CD4-positive, CD25-positive, alpha-beta regulatory T cell (primary cell): ENCODE measurements at places on chromosomes 4 and X.

DNA sequence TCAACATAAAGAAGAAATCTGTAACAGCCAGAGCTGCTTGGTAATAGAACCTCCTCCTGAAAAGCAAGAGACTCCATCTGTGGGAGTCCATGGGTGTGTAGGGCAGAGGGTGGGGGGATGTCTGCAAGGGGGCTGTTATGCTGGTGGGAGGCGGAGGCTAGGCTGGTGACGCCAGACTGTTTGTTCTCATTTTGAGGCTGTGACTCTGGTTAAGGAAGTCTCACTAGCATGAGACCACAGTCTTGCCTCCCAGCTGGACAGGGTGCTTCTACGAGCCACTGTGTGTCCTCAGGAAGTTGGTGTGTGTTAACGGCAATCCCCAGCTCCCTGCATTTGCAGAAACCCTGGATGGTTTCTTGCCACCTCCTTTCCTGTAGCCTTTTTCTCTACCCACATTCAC, 79.8 kb downstream of the NSUN7 start:
- no peak for DNase-seq
- no peaks in the 10 kb centered on the region for H3K27me3 ChIP-seq
- no peak overlapping the region for H3K4me3 ChIP-seq
- H3K27ac ChIP-seq: no peak overlapping the region

GRCh38 chr4:72457158-72457557, 111.9 kb downstream of the ADAMTS3 start:
- no peaks in the 10 kb centered on the region for H3K4me1 ChIP-seq
- no peak overlapping the region for H3K4me3 ChIP-seq
- H3K36me3 ChIP-seq: no peaks in the 10 kb centered on the region

GRCh38 chrX:3763111-3763510, 49.7 kb upstream of the PRKX start:
- DNase-seq: no peak
- H3K27me3 ChIP-seq: no peaks in the 10 kb centered on the region
- no peak overlapping the region for H3K27ac ChIP-seq
- no peaks in the 10 kb centered on the region for H3K4me1 ChIP-seq

- H3K27me3 ChIP-seq: peaks cover 52% of the 10 kb centered on the region
- DNase-seq: no peak
- no peak overlapping the region for H3K27ac ChIP-seq
- H3K4me1 ChIP-seq: peaks cover 28% of the 10 kb centered on the region
- no peaks in the 10 kb centered on the region for H3K36me3 ChIP-seq
These were observed 6.5 kb downstream of the NEUROG2 start for GRCh38 chr4:112509243-112510141.

DNA sequence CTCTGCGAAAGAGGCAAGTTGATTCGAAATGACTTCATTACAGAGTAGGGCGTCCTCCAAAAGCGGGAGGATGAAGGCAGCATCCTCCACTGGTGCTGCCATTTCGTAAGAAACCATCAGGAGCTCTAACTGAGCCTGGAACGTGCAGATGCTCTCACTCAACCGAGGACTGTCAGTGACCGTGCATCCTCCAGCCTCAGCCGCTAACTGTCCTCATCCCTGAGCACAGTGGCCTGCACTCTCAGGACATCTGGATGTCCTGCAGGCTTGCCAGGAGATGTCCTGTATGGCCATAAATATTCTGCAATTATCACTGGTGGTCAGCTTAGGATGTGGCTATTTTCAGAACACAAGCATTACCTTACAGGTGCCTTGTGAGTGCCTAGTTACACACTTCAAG, 107.1 kb upstream of the ADRA2C start:
- H3K27me3 ChIP-seq: no peaks in the 10 kb centered on the region
- DNase-seq: no peak
- H3K27ac ChIP-seq: no peak overlapping the region
- no peak overlapping the region for H3K4me3 ChIP-seq
- H3K36me3 ChIP-seq: no peaks in the 10 kb centered on the region

- DNase-seq: no peak
- no peaks in the 10 kb centered on the region for H3K27me3 ChIP-seq
- H3K4me3 ChIP-seq: no peak overlapping the region
These were observed 44.3 kb upstream of the DCLK2 start for GRCh38 chr4:150033901-150034300.

DNA sequence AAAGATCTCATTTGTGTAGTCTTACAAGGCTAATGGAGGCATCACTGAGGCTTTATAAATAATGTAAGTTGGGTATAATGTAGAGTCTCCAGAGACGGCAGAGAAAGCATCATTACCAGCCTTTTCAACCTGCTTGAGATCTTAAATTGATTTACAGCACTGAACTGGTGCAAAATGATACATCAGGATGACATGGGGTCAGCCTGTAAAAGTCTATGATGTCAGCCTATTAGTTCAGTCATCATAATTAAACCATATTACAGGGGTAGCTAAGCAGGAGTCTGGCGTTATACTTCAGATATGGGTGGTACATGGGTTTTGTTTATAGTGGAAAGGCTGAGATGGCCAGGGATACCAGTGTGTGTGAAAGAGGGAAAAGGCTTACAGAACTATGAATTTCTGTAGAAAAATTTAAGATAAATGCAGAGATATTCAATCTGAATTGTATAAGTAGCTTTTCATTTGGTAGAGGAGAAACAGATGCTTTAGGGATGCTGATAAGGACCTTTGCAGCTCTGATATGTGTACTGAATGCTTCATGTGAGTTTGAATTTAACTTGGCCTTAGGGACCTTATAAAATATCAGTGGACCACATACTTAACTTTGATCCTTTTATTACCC, 2.7 kb downstream of the SMAD1 start:
- H3K4me3 ChIP-seq: no peak overlapping the region
- no peak for DNase-seq
- H3K36me3 ChIP-seq: no peaks in the 10 kb centered on the region
- H3K27me3 ChIP-seq: peaks cover 33% of the 10 kb centered on the region

GRCh38 chr4:7112656-7113055, 44.8 kb upstream of the GRPEL1 start:
- H3K4me3 ChIP-seq: no peak overlapping the region
- no peaks in the 10 kb centered on the region for H3K4me1 ChIP-seq
- no peak for DNase-seq
- no peaks in the 10 kb centered on the region for H3K36me3 ChIP-seq
- H3K27me3 ChIP-seq: no peaks in the 10 kb centered on the region

GRCh38 chrX:69229436-69229835, 64.2 kb upstream of the PJA1 start:
- DNase-seq: no peak
- H3K36me3 ChIP-seq: no peaks in the 10 kb centered on the region
- H3K27ac ChIP-seq: no peak overlapping the region
- no peaks in the 10 kb centered on the region for H3K4me1 ChIP-seq
- no peaks in the 10 kb centered on the region for H3K27me3 ChIP-seq
- no peak overlapping the region for H3K4me3 ChIP-seq

- no peak overlapping the region for H3K4me3 ChIP-seq
- DNase-seq: no peak
- H3K36me3 ChIP-seq: no peaks in the 10 kb centered on the region
- no peaks in the 10 kb centered on the region for H3K4me1 ChIP-seq
These were observed 14.3 kb downstream of the SLC10A6 start for GRCh38 chr4:86834901-86835300.

GRCh38 chr4:111631215-111631999, 513.8 kb upstream of the FAM241A start:
- no peak for DNase-seq
- H3K27me3 ChIP-seq: no peaks in the 10 kb centered on the region
- H3K4me1 ChIP-seq: no peaks in the 10 kb centered on the region
- no peaks in the 10 kb centered on the region for H3K36me3 ChIP-seq
- no peak overlapping the region for H3K27ac ChIP-seq

DNA sequence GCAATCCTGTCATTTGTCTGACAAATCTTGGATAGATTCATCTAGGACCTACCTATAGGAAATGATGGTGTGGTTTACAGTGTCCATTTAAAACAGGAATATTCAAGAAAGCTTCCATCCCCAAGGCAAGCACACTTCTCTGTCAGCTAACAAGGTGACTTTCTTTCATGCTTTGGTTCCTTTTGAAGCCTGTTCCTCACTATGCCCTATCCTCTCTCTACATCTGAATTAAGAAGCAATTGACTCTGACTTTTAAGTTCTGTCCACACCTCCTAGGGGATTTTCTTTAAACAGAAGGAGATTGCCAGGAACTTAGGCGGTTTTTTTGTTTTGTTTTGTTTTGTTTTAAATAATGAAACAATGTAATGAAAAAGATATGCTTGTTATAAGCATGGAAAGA, 1181.4 kb upstream of the TENM3 start:
- H3K36me3 ChIP-seq: no peaks in the 10 kb centered on the region
- H3K27me3 ChIP-seq: no peaks in the 10 kb centered on the region
- DNase-seq: no peak
- no peaks in the 10 kb centered on the region for H3K4me1 ChIP-seq
- H3K4me3 ChIP-seq: no peak overlapping the region
- H3K27ac ChIP-seq: no peak overlapping the region

- no peaks in the 10 kb centered on the region for H3K27me3 ChIP-seq
- no peaks in the 10 kb centered on the region for H3K36me3 ChIP-seq
- H3K4me1 ChIP-seq: no peaks in the 10 kb centered on the region
These were observed 36.0 kb upstream of the CBR4 start for GRCh38 chr4:169045862-169046584.

DNA sequence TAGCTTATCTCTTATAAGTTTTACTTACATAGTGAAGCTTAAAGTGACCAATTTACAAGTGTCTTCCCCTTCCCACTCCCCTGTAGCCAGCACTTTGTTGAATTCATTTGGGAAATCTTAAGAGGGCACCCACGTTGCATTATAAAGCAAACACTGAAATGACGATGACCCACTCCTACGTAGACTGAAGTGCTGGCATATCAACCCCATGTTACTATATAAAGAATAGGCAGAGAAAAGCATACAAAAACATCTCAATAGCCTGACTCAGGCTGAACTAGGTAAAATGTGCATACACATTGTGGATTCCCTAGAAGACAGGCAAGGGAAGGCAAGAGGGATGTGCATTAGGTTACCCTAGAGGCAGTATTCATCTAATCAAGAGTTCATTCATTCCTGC, 313.4 kb downstream of the TENM3 start:
- no peaks in the 10 kb centered on the region for H3K36me3 ChIP-seq
- DNase-seq: no peak
- H3K27ac ChIP-seq: no peak overlapping the region
- no peak overlapping the region for H3K4me3 ChIP-seq
- no peaks in the 10 kb centered on the region for H3K4me1 ChIP-seq

DNA sequence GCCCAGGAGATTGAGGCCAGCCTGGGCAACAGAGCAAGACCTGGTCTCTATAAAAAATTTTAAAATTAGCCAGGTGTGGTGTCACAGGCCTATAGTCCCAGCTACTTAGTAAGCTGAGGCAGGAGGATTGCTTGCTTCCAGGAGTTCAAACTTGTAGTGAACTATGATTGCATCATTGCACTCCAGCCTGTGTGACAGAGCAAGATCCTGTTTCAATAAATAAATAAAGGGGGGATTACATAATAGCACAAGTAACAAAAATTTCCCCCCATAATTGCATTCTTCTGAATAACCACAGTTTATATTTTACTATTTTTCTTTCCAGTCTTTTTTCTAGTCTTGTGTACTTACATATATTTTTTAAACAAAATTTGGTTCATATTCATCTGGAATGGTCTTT, 135.6 kb downstream of the CHIC2 start:
- H3K27ac ChIP-seq: no peak overlapping the region
- H3K36me3 ChIP-seq: no peaks in the 10 kb centered on the region
- no peaks in the 10 kb centered on the region for H3K4me1 ChIP-seq
- H3K4me3 ChIP-seq: no peak overlapping the region
- H3K27me3 ChIP-seq: no peaks in the 10 kb centered on the region

DNA sequence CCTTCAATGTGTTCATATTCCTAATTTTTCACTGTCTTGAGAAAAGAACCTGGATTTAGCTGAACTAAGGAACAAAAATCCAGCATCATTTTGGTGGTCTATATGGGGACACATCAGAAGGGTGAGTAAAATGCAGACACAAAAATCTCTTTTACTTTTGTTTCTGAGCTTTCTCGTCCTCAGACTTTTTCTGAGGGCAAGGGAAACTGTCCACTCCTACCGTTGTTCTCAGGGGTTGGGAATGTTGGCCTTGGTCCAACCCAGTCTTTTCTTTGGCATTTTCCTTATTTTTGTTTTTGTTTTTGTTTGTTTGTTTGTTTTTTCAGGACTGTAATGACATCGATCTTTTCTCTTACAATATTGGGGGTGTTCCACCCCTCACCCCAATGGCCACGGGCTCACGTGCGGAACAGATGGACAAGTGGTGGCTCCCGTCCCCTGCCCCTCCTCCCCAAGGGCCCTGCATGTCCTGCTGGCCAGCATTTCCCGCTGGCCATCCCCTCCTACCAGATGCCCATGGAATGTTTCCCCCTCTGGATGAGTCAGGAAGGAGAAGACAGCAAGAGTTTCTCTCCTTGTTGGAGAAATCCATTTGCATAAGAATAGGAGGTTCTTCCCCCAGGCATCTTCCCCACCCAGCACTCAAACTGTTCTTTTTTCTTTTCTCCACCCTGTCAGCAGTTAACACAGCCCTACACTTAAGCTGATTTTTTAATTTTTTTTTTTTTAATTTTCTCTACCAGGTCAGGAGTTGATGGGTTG, 305.4 kb upstream of the NDST4 start:
- no peaks in the 10 kb centered on the region for H3K36me3 ChIP-seq
- H3K27ac ChIP-seq: no peak overlapping the region
- no peak for DNase-seq
- H3K4me3 ChIP-seq: no peak overlapping the region
- no peaks in the 10 kb centered on the region for H3K4me1 ChIP-seq

- no peak overlapping the region for H3K27ac ChIP-seq
- no peak overlapping the region for H3K4me3 ChIP-seq
- no peak for DNase-seq
- no peaks in the 10 kb centered on the region for H3K27me3 ChIP-seq
- H3K36me3 ChIP-seq: no peaks in the 10 kb centered on the region
These were observed 57.5 kb upstream of the SORCS2 start for GRCh38 chr4:7134737-7135388.

DNA sequence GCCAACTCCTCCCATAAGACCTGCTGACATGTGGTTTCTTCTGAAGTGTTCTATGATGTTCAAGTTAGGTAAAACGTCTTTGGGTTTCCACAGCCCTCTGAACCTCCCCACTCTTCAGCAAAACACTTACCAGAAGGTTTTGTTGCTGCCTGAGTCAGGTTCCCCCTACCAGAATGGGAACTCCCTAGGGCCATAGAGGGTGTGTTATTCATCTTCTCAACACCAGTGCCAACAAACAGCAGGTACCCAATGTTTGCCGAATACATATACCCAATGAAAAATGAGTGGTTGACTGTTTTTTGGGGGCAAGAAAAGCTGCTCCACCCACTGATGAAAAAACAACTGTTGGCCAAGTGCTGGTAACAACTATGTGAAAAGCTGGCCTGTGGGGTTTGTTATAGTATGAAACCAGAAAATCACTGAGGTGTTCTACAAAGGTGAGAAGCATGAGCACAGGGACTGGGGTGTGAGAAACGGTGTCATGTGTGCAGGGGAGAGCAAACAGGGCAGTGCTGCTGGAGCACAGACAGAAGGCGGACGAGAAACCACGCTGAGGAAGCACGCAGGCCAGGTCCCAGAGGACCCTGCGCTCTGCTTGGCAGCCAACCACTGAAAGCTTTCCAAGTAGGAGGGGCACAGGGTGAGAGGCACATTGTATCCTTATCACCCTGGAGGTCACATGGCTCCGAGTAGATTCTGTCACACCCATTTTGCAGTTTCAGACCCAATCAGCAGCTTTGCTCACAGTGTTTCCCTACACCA, 28.8 kb downstream of the ATP8A1 start:
- peaks cover 6% of the 10 kb centered on the region for H3K36me3 ChIP-seq
- H3K4me1 ChIP-seq: peaks cover 33% of the 10 kb centered on the region
- H3K27ac ChIP-seq: peak overlapping the region; percentile 70
- peak overlapping the region; percentile 38 for H3K4me3 ChIP-seq
- DNase-seq: peak; percentile 72
- H3K27me3 ChIP-seq: no peaks in the 10 kb centered on the region

GRCh38 chrX:39445336-39445735, 644.1 kb downstream of the MID1IP1 start:
- H3K27ac ChIP-seq: no peak overlapping the region
- no peaks in the 10 kb centered on the region for H3K27me3 ChIP-seq
- H3K36me3 ChIP-seq: no peaks in the 10 kb centered on the region
- peak; percentile 56 for DNase-seq
- no peak overlapping the region for H3K4me3 ChIP-seq
